NCI-H460 (cell line): ENCODE measurements at places on chromosomes 4 and X.

DNA sequence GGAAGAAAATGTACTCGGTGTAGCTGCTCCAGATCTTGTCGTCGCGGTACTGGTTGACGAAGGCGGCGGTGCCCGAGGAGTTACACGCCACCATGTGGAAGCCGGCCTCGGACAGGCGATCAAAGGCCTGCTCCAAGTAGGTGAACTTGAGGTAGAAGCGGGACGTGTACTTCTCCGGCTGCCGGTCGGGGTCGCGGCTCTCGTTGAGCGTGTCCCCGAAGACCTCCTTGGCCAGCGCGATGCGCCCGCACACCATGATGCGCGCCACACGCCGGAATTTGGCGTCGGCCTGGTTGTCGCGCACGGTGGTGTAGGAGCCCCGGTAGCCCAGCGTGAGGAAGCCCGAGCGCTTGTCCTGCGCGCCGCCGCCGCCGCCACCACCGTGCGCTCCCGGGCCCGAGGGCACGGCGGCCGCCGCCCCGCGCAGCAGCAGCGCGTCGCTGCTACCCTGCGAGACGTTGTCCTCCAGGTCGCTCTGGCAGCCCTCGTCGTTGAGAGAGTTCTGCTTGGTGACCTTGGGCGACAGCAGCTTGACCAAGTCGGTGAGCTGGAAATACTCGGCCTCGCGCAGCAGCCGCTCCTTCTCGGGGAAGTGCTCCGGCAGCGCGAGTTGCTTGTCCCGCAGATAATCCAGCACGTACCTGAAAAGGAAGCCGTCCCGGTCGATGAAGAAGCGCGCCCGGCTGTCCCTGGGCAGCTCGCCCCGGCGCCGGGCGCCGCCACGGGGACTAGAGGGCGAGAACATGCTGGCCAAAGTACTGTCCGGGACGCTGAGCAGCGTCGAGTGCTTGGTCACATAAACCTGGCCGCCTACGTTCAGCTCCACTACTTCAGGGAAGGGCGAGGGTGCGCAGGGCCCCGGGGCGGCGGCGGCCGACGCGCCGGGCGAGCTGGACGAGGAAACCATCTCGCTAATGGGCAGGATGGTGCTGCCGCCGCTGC lies 775 bp downstream of the KCTD8 start:
- DNase-seq: no peak

DNA sequence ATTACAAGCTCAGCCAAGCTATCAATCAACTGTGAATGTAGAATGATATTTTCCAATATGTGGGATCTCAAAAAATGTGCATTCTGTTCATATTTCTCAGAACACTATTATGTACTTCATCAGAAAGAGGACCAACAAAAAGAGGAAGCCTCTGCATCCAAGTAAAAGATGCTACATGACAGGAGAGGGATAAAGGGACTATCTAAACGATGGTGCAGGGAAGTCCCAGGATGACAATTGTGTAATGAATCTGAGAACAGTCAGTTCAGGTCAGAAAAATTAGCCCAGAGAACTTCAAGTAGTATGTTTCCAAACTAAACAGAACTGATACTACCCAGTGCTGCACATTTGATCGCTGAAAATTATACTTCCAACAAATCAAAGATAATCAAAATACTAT lies 127.0 kb downstream of the ZNF330 start:
- no peak for DNase-seq

GRCh38 chrX:40094041-40094899 lies 3.5 kb downstream of the BCOR start:
- DNase-seq: no peak

DNA sequence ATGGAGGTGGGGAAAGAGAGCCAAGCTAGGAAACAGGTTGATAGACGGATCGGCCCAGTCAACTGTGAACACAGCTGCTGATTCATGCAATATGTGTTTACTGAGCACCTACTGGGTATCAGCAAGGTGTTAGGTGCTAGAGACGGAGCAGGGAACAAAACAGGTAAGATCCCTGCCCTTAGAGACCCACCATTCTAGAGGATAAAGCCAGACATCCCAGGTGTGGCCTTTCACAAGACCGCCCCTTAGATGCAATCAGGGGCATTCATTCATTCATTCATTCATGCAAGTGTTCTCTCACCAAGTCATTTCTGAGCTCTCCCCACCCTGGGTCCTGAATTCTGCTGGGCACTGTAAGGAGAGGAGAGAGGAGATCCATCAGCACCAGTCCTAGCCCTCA lies 20.2 kb upstream of the MTM1 start:
- no peak for DNase-seq

DNA sequence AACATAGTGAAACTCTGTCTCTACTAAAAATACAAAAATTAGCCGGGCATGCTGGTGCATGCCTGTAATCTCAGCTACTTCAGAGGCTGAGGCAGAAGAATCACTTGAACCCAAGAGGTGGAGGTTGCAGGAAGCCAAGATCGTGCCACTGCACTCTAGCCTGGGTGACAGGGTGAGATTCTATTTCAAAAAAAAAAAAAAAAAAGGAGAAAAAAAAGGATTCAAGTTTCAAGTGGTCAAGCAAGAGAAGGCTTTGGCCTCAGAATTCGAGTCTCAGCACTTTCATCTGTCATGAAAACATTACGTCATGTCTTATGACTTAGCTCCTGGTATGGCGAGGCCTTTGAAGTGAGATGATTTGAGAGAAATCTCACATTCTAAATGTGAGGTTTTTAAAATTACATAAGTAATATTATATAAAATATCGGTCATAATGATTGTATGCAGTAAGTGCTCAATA lies 21.2 kb upstream of the DHRSX start:
- DNase-seq: no peak

DNA sequence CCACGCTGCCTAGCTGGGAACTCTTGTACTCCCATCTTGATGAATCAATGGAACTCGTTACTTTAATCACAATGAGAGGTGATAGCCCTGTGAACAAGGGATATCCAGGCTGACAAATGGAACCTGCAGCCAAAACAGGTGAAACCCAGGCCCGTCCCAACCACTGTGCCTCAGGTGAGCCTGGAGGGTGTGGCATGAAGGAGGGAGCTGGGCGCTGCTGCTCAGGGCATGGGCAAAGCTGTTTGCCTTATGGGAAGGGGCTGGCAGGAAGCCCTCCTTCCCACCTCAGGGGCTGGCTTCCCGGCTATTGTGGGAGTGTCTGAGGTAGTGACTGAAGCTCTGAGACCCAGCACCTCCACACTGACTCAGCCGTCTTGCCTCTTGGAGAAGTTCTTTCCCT lies 209.4 kb upstream of the ATP6AP2 start:
- DNase-seq: no peak

DNA sequence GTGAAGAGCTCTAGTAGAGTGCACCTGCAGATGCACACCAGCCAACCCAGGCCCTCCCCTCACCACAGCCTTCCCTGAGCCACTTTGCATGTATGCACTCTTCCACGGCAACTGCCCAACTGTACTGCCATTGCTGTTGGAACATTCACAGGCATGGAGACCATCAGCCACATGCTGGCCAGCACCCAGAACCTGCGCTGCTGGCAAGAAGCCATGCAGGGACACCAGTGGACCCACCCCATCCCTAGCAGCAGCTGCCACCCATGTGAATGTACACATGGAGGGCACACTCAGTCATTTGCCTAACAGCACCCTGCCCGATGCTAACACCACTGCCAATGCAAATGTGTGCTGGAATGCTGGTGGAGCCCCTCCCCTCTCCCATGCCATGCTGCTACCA lies 35.6 kb downstream of the FAM47B start:
- no peak for DNase-seq

GRCh38 chrX:41515376-41515775 lies 68.2 kb downstream of the NYX start:
- DNase-seq: no peak

DNA sequence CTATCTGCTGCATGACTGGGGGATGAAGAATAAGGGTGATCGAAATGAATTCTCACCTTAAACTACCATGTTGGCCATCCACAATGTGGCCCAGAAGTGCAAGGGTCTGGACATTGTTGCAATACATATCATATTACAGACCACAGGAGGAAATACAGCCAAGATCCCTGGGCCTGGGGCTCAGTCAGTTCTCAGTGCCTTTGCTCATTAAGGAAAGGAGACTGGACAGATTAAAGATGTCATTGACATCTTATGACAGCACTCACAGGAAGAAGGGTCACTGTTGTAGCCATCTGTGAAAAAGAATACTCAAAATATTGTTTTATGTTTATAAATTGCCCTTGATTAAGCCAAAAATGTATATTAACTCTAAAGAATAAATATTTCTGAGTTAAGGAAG lies 1345.2 kb downstream of the FSTL5 start:
- no peak for DNase-seq

GRCh38 chr4:8507196-8507570 lies 66.6 kb downstream of the TRMT44 start:
- DNase-seq: no peak

- no peak for DNase-seq
These were observed 6.2 kb downstream of the ARFIP1 start for GRCh38 chr4:152785639-152786615.

DNA sequence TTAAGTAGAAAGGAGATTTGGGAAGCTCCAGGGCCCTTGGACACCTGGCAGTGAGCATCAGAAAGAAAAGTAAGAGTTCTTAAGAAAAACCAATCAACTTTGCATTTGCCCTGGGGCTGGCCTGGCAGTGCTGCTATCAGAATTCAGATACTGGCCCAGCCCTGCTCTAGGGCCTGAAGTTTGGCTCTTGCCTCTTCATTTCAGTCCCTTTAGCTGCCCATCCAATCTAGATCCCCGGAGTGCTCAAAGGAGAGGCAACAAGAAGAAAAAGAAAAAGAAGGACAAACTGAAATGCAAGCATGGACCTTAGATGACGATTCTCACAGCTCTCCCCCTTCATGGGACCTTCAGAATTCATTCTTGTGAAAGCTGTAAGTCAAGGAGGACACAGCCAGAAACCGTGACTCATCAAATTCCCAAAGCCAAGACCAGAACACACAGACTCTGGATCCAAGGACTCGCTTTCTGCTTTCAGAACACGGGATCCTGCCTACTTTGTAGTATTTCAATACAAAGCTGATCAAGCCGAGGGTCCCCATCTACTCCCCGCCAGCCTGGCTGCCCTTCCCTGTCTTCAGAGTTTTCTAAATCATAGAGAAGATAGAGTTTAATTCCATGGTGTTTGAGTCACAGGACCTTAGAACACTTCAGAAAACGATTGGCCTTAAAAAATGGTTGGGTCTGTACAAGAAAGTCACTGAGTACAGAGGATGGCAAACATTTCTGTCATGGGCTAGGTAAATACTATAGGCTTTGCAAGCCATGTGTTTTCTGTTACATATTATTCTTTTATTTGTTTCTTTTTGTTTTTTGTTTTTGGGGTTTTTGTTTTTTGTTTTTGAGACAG lies 103.7 kb downstream of the RBM47 start:
- peak; percentile 80 for DNase-seq

- no peak for DNase-seq
These were observed 29.6 kb downstream of the PDGFC start for GRCh38 chr4:156941940-156942548.

DNA sequence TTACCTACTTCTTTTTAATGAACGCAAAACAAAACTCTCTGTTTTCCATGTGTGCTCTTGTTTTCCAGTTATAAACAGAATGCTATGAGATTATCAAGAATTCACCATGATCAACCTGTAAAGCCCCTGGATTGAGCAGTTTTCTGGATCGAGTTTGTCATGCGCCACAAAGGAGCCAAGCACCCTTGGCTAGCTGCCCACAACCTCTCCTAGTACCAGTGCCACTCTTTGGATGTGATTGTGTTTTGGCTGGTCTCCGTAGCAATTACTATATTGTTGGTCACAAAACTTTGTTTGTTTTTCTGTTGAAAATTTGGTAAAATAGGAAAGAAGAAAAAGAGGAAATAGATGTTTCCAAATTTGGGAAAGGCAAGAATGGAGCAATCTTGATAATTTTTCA lies 51.1 kb downstream of the UGT2B7 start:
- no peak for DNase-seq

- no peak for DNase-seq
These were observed 159.6 kb upstream of the PJA1 start for GRCh38 chrX:69324851-69325250.

- no peak for DNase-seq
These were observed 58.6 kb downstream of the SMAD1 start for GRCh38 chr4:145540235-145540634.

- no peak for DNase-seq
These were observed at the start of gene CORIN for GRCh38 chr4:47837908-47838294. Gene CORIN (minus strand): TSS chr4:47838067. CDS start chr4:47837949, 118 bp downstream.

DNA sequence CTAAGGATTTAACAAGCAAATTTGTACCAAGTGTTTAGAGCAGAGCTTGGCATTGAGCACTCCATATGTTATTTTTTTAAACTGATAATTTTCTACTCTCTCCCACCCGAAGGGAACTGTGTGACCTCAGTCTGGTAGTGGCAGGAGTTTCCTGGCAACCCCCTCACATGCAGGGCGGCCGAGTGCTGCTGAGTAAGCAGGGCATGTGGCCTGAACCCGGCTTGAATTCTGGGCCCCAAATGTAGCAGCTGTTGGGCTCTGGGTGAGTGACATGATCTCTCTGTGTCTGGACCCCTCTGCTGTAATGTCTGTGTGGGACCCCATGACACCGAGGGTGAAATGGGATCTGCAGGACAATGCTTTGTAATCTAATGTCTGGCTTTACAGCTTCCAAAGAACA lies 13.6 kb upstream of the C4orf50 start:
- no peak for DNase-seq

DNA sequence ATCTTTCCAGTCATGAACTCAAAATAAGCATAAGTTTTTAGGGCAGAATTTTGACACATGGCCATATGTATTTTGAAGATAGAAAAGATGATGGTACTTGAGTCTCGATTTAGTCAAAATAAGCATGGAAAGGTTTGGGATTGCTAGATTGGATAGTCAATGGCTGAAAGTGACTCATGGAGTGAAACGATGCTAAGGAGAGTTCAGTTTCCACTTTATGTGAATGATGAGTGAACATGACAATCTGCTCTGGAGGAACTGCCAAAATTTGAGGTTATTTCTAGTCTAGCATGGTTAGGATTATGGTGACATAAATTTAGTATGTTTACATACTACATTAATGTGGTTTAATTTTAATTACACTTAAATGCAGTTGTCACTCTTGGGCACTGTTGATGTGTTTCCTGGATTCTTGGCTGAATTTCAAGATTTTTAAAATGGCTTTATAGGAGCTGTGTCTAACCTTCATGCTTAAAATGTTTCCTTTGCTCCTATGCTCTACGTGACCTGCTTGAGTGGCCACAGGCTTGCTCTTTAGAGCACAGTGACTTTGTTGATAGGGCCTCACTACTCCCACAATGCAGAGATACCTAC lies 17.1 kb downstream of the DDX3X start:
- no peak for DNase-seq

DNA sequence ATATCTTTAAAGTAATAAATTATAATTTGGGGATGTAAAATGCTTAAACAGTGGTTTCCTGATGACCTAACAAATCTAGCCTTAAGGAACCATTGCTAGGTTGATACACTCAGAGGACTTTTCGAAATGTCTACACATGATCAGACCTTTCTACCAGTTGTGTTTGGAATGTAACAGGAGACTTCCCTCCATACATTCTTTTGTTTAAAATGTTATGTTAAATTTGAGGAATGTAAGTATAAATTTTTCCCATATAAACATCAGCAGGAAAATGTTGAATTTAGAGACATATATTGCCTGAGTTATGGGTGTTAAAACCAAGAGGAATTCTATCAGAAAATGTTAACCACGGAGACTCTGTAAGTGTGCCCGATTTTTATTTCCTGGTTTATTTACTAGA lies 190.6 kb upstream of the SPRY1 start:
- no peak for DNase-seq
